CD4-positive, alpha-beta T cell (primary cell): ENCODE measurements at places on chromosomes 2 and 18. TPM values are rescaled to one million over a fixed set of nuclear protein-coding genes. Genes with fewer than 3 reads are reported as not detected.

Gene SEPTIN10
- total RNA-seq, result 2.6 TPM

- H3K27me3 ChIP-seq, result no peaks in the 10 kb centered on the region
- no peak for DNase-seq
- no peaks in the 10 kb centered on the region for H3K36me3 ChIP-seq
- H3K4me1 ChIP-seq, result no peaks in the 10 kb centered on the region
Measured at GRCh38 chr18:21179590-21180220, 62.3 kb upstream of the GREB1L start.

DNA sequence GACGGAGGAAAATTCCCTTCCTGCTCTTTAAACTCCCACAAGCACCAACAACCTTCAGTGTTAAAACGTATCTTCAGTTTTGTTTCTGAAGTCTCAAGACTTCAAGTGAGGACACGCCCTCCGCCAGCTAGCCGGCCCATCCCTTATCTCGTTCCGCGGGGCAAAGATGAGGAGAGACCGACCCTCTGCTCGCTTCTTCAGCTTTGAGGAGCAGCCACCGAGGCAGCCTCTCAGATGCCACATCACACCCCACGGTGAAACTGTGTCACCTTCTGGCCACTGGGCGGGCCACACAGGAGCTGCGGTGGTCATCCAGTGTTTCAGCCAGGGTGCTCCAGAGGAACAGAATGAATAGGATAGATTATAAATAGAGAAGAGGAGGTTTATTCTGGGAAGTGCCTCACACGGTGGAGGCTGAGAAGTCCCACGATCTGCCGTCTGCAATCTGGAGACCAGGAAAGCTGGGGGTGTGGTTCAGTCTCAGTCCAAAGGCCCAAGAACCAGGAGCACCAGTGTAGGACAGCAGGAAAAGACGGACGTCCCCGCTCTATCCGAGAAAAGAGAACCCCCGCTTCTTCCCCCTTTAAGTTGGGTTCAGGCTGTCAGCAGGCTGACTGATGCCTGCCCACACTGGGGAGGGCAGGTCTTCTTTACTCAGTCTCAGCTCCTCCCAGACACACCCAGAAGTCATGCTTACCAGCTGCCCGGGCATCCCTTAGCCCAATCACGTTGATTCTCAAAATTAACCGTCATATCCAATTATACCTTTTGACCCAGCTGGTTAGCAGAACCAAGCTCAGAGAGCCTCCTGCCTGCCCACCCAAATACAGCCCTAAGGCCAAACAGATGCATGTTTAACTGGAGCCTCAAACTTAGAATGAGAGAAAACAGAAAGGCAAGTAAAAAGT, 399.7 kb upstream of the ID2 start:
- H3K36me3 ChIP-seq, result no peaks in the 10 kb centered on the region
- peaks cover 24% of the 10 kb centered on the region for H3K4me1 ChIP-seq
- H3K27ac ChIP-seq, result no peak overlapping the region
- DNase-seq, result no peak

Gene UNC80
- not detected for total RNA-seq

Gene CREB1
- total RNA-seq, result 62.5 TPM
